ENCODE measurements at places on chromosomes 7 and 10.

DNA sequence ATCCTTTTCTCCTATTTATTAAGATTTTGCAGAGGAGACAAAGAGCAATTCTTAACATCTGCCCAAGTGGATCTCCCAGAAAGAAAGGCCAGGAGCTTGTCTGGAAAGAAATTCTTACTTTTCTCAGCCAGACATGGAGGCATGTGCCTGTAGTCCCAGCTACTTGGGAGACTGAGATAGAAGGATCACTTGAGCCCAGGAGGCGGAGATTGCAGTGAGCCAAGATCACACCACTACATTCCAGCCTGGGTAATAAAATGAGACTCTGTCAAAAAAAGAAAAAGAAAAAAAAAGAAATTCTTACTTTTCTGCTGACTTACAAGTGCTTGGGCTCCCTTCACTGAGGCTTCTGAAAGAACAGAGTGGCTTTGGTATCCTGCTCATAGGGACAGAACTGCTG is 2.4 kb upstream of the CYP3A43 start:
- H3K4me1 ChIP-seq, result peaks cover 13% of the 10 kb centered on the region
- H3K27me3 ChIP-seq, result no peaks in the 10 kb centered on the region
- no peak for DNase-seq
- H3K27ac ChIP-seq, result peak overlapping the region; percentile 70

- no peak for DNase-seq
- H3K4me1 ChIP-seq, result no peaks in the 10 kb centered on the region
- no peak overlapping the region for H3K4me3 ChIP-seq
- no peaks in the 10 kb centered on the region for H3K27me3 ChIP-seq
Measured at GRCh38 chr7:53491051-53491450, 455.6 kb downstream of the POM121L12 start.

GRCh38 chr10:9010093-9010492 is 955.6 kb downstream of the GATA3 start:
- DNase-seq, result no peak
- H3K36me3 ChIP-seq, result no peaks in the 10 kb centered on the region
- H3K27me3 ChIP-seq, result no peaks in the 10 kb centered on the region

DNA sequence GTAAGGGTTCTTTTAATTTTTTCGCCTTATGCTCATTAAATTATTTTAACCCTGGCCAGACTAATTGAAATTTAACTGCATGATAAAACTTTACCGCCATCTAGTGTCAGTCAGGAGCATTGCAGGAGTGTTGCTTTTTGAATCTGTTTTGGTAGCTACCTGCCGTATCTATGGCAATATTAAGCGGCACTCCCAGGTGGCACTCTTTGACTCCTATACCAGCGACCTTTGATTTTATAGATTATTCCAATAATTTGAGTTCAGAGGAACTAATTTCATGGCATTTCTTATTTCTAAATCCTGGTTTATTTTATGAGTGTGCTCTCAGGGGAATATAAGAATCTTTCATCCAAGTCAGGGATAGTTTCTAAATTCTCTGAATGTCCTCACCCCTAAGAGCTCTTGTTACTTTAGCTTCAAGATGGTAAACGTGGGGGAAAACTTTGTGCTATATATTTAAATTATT is 198.9 kb downstream of the REEP3 start:
- no peak overlapping the region for H3K4me3 ChIP-seq
- peaks cover 39% of the 10 kb centered on the region for H3K4me1 ChIP-seq
- H3K27ac ChIP-seq, result no peak overlapping the region
- peak; percentile 87 for DNase-seq
- H3K36me3 ChIP-seq, result no peaks in the 10 kb centered on the region

DNA sequence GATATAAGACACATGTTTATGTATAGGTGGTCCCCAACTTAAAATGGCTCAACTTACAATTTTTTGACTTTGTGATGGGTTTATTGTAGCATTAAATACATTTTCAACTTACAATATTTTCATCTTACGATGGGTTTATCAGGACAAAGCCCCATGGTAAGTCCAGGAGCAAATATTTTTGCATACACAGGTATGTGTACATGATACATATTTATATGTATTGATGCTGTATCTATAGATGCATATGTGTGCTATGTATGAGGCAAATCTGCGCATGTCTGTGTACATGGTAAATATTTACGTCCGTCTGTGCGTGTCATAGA is 664 bp upstream of the UBE3C start:
- peaks cover 9% of the 10 kb centered on the region for H3K4me1 ChIP-seq
- H3K4me3 ChIP-seq, result peak overlapping the region; percentile 71
- DNase-seq, result no peak

- H3K27me3 ChIP-seq, result no peaks in the 10 kb centered on the region
- peak overlapping the region; percentile 30 for H3K27ac ChIP-seq
- no peaks in the 10 kb centered on the region for H3K36me3 ChIP-seq
- no peak for DNase-seq
- peaks cover 3% of the 10 kb centered on the region for H3K4me1 ChIP-seq
Measured at GRCh38 chr10:69335613-69336012, 57.3 kb downstream of the HK1 start.

GRCh38 chr7:155349601-155350331 is 52.1 kb downstream of the INSIG1 start:
- H3K27me3 ChIP-seq, result no peaks in the 10 kb centered on the region
- H3K4me3 ChIP-seq, result no peak overlapping the region
- H3K27ac ChIP-seq, result no peak overlapping the region
- DNase-seq, result no peak
- H3K4me1 ChIP-seq, result no peaks in the 10 kb centered on the region

DNA sequence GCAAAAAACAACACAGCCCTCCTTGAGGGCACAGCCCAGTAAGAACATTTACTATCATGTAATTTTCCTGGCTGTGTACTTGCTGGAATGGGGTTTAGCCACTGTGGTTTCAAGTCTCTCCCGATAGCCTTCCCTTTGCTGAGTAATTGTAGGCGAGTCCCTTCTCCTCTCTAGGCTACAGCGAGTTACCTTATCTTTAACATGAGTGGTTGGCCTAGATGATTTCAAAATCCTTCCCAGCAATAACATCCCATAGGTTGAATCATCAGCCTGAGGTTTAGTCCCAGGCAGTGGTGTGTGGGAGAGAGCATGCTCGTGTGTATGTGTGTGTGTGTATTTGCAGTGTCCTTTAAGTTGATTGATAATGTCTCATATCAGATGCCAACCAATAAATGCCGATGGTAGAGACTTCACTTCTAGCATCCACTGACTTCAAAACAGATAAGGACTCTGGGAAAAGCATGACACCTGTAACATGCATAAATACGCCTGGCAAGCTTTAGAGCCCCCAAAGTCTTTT is 142.9 kb upstream of the ZMIZ1 start:
- no peaks in the 10 kb centered on the region for H3K27me3 ChIP-seq
- no peaks in the 10 kb centered on the region for H3K4me1 ChIP-seq
- H3K27ac ChIP-seq, result no peak overlapping the region
- H3K4me3 ChIP-seq, result no peak overlapping the region
- no peaks in the 10 kb centered on the region for H3K36me3 ChIP-seq

DNA sequence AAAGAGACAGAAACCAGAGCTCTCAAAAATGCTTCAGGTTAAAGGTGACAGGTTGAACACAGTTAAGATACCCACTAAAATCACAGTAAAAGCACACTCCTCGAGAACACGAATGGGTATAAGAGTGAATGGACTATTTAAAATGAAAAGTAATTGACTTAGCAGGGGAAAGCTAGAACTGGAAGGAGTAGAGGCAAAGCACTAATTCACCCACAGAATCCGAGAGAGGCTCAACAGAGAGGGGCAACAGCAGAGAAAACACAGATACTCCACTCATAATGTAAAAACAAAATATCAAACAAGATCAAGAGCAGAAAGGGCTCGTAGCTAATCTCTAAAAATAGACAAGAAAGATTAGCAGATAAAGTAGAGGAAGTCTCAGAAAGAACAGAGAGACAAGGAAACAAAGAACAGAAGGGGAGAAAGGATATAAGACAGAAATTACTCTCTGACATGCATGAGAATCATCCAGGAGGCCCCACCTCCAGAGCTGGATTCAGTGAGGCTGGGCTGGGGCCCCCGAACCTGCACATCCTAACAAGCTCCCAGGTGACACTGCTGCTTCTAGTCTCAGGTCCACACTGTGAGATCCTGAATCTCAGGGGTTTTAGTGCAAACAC is 117.6 kb downstream of the GALNT11 start:
- no peak overlapping the region for H3K4me3 ChIP-seq
- no peak for DNase-seq
- H3K4me1 ChIP-seq, result no peaks in the 10 kb centered on the region
- no peaks in the 10 kb centered on the region for H3K27me3 ChIP-seq
- peaks cover 55% of the 10 kb centered on the region for H3K36me3 ChIP-seq
- peak overlapping the region; percentile 27 for H3K27ac ChIP-seq

DNA sequence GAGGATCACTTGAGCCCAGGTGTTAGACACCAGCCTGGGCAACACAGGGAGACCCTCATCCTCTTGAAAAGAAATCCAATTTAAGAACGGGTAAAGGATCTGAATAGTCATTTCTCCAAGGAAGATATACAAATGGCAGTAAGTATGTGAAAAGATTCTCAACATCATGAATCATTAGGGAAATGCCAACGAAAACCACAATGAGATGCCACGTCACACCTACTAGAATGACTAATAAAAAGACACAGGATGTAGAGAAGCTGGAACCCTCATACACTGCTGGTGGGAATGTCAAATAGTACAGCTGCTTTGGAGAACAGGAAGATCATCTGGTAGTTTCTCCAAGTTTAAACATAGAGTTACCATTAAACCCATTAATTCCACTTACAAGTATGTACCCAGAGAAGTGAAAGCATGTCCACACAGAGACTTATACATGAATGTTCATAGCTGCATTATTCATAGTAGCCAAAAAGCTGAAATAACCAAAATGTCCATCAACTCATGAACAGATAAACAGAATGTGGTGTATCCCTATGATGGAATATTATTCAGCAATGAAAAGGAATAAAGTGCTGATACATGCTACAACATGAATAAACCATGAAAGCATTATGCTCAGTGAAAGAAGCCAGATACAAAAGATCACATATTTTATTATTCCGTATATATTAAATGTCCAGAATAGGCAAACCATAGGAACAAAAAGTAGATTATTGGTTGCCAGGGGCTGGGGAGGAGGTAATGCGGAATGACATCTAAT is 13.1 kb upstream of the ZMIZ2 start:
- H3K27me3 ChIP-seq, result no peaks in the 10 kb centered on the region
- no peaks in the 10 kb centered on the region for H3K4me1 ChIP-seq
- H3K27ac ChIP-seq, result no peak overlapping the region
- H3K4me3 ChIP-seq, result no peak overlapping the region
- H3K36me3 ChIP-seq, result no peaks in the 10 kb centered on the region

- no peaks in the 10 kb centered on the region for H3K36me3 ChIP-seq
- no peaks in the 10 kb centered on the region for H3K27me3 ChIP-seq
- H3K4me3 ChIP-seq, result no peak overlapping the region
- DNase-seq, result no peak
- no peaks in the 10 kb centered on the region for H3K4me1 ChIP-seq
Measured at GRCh38 chr10:31101123-31101522, 69.5 kb upstream of the ZNF438 start.

DNA sequence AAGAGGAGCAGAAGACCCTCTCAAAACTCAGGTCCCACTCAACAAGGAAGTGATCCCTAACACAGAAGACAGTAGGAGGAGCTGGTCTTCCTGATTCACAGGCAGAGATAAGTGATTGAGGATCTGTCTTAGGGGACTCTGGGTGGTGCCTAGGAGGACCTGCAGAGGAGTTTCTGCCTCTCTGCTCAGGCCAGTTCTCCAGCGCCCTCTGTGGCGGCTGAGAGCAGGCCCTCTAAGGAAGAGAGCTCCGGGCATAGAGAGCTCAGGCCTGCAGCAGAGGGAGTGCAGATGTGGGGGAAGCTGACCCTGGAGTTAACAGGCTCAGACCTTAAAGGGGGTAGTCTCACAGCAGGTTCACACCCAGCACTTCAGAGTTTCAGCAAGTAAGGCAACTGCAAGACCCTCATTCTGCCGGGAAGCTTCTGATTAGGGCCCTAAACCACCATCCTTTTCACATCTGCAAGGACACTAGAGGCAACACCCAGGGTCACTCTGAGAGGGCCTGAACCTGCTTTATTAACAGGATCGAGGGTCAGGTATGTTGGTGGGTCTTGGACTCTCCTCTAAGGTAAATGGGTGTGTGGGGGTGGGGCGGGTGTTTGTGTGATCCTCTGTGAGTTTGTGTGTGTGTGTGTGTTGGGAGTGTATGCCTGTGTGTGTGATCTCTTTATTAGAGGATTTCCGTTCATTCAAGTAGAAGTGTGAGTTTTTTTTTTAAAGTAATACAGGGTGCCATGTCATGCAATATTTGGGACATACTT is 57.6 kb upstream of the TARP start:
- no peaks in the 10 kb centered on the region for H3K4me1 ChIP-seq
- no peaks in the 10 kb centered on the region for H3K36me3 ChIP-seq
- no peak for DNase-seq
- H3K27me3 ChIP-seq, result no peaks in the 10 kb centered on the region
- peak overlapping the region; percentile 50 for H3K27ac ChIP-seq
- no peak overlapping the region for H3K4me3 ChIP-seq

All from small intestine (tissue), 16 donors.